ENCODE measurements at places on chromosomes 2 and 18. TPM values are rescaled to one million over a fixed set of nuclear protein-coding genes. Genes with fewer than 3 reads are reported as not detected.

The MYO5B gene
- 5.2 TPM for total RNA-seq

The DSG2 gene
- 34.4 TPM for total RNA-seq

The NXPH2 gene
- not detected for total RNA-seq

The BIRC6 gene
- 57.0 TPM for total RNA-seq

The NFU1 gene
- total RNA-seq: 90.3 TPM

The CENPA gene
- not detected for total RNA-seq

GRCh38 chr18:55316486-55317184 is 271.4 kb downstream of the TCF4 start:
- DNase-seq: no peak

DNA sequence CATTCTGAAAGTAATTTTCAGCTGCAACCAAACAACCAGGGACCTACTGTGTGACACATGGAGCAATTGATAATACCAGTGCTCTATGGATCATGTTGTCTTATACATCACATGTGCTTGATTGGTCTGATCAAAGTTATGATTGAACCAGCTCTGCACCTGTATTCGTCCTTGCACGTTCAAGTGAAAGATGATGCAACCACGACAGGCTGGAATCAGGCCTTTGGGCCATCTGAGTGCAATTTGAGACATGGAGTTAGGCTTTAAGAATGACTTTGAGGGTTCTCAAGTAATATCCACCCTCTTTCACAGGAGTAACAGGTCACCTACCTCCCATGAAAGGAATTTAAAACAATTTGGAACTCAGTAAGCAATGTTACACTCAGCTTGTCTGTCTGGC is 165.2 kb downstream of the SLC8A1 start:
- no peak for DNase-seq

DNA sequence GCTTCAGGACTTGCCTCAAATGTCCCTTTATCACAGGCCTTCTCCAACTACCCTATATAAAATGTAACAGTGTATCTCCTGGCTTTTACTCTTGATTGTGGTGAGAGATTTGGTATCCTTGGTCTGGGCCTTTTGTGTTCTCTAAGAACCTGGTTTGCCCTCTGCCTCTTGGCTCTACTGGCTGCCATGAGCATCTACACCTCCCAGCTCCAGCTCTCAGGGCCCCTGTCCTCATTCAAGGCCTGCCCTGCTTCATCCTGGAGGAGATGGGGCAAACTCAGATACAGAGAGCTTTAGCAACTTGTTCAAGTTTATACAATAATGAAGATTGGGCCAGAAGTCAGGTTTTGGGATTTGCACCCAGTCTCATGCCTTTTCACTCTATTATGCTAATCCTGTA is 45.0 kb downstream of the QPCT start:
- no peak for DNase-seq

DNA sequence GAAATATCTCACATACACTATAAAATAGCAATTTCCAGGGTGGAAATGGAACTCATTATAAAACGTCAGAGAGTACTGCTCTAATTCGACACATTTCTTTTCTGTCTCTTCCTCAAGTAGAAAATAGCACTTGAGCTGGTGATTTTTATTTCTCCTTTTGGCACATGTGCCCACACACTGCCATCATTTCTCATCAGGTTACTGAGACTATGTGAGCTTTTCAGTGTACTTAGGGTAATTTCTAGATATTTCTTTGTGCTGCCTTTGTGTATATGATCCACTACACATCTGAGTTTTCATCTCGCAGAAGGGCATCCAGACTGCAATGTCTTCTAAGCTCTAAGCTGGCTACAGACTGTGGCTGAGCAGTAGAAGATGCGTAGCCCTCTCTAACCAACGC is 62.1 kb upstream of the PGAP1 start:
- no peak for DNase-seq

DNA sequence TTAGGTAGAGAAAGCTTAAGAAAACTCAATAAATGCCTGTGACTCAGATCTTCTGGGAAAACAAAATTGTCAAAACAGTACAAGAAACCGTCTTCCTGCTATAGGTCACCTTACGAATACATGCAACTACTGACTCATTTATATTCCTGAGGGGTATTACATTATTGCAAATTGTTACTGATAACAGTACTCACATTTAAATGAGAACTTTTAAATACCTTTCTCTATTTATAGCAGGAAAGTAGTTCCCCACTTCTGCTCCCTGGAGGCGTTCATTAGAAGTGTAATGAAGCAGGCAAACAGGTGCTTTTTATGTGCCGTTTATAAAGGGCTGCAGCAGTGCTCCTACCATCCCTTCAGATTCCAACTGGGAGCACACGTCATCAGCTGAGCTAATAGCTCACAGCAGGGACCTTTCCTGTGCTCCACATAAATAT is 65.1 kb upstream of the RPRM start:
- no peak for DNase-seq

- no peak for DNase-seq
These were observed 12.7 kb downstream of the ANKRD44 start for GRCh38 chr2:197297772-197298318.

DNA sequence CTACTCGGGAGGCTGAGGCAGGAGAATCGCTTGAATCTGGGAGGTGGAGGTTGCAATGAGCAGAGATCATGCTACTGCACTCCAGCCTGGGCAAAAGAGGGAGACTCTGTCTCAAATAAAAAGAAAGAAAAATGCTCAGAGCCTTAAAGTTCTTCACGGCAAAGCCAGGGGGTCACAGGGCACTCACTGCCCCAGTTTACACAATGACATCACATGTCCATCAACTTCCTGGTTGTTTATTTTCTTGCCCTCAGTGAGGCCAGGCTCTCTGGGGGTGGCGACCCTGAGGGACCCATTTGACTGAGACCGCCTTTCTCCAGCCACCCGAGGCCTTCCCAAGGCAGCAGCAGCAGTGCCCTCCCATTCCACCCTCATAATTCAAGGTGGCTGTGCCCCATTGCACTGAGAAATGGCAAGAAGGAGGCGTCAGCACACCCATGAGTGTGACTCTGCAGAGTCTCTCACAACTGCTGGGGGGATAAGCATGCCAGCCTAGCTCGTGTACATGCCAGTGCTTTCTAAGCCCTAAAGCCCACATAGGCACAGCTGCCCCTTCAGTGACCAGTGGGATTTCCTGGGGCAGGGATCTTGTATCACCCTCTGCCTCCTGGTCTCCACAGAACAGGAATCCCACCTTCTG is 50.0 kb downstream of the SFXN5 start:
- no peak for DNase-seq

GRCh38 chr2:239700686-239701345 is 300.0 kb upstream of the HDAC4 start:
- no peak for DNase-seq

- DNase-seq: no peak
These were observed 572.3 kb downstream of the PLCL1 start for GRCh38 chr2:198376677-198377076.

GRCh38 chr2:196956069-196956468 is 29.6 kb upstream of the PGAP1 start:
- DNase-seq: no peak

- DNase-seq: no peak
These were observed 147.2 kb downstream of the ETAA1 start for GRCh38 chr2:67544286-67544685.

DNA sequence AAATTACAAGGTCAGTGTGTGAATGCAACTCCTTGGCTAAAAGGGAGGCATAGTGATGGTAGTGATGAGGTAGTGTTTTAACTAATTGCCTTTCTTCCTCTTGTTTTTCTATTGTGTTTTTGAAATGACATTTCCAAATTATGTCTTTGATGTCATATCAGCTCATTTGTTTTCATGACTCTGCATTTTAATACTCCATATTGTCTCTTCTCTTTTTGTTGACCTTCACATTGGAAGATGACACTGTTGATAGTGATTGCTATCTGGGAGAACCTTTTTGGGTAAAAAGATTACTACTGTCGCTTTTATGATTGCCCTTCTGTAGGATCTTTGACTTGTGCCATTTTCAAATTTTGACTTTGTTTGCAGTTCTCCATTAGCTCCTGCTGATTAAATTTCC is 3.0 kb downstream of the GIGYF2 start:
- no peak for DNase-seq

- DNase-seq: peak; percentile 49
These were observed 192.5 kb downstream of the SMAD2 start for GRCh38 chr18:47737956-47738355.

GRCh38 chr2:86480105-86480504 is 38.9 kb downstream of the KDM3A start:
- no peak for DNase-seq

- DNase-seq: no peak
These were observed 81.4 kb upstream of the LPIN2 start for GRCh38 chr18:3094338-3094684.

DNA sequence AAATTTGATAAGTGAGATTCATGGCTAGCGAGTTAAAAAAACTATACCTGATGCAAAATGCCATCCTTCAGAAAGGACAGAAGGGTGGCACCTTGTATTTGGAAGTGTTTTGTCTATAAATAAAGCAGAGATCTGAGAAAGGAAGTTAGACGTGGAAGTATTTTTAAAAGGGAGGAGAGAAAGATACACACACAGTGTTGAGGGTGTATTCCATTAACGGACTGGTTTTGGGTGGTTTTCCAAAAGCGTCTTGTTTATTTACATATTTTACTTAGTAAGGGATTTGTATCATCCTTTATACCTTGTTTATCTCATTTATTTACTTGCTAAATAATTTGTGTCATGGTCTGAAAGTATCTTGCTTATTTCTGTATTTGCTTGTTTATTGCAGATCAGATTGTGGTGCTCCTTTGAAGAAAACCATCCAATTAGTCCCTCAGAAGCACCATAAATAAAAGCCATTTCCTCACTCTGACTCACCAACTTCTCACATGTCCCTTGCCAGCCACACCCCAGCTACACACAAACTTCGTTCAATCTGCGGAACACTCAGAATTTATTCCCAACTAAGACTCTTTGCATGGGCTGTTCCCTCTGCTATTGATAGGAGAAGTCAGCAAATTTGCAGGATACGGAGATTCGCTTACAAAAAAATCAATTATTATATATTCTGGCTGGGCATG is 90.8 kb downstream of the FAM124B start:
- DNase-seq: no peak

DNA sequence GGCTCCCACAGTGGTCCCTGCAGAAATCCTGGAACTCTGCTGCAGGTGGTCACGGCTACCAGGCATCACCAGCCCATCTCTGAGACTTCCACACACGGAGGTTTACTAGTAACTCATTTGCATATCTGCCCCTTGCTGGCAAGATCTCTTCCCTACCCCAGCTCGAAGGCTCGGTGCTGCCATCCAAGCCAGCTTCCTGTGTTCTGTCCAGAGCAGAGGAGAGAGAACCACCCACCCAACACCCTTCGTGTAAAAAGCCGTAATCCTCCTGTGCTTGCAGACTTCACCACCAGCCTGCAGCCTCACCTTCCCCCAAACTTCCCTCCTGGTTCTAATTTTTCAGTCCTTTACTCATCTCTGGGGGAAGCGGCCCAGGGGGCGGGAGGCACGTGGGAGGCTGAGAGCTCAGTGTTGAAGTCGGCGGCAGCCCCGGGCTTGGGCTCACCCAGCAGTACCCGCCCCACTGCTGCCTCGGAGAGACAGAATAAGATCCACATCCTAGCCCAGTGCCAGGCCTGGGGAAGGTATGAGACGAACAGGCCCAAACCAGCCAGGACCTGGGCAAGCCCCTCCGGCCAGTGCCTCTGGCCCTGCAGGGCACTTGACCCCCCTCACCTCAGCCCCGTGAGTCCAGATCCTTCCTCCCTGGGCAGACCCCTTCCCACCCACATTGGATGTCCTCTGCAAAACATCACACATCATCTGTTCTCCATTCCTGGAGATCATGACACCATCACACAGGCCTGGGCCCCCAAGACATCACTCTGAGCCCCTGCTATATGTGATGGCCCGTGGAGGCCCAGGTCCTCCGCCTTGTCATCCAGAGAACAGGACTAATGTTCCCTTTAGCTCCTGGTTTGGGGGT is 145.8 kb upstream of the ID2 start:
- peak; percentile 72 for DNase-seq

DNA sequence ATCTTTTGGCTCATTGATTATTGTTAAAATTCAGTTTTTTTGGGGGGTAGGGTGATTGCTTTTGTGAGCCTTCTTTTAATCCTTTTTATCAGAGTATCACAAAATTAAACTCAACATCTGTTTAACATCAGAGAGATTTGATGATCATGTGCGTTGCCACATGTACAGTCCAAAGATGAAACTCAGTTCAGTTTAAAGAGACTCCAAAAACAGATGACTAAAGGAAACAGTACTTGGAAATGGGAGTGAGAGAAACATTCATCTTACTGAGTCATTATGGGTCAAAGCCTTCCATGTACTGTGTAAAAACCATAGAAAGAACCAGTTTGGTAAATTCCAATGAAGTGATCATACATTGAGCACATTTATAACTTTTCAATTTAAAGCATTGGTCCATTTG is 53.0 kb downstream of the LYPD6 start:
- no peak for DNase-seq

GRCh38 chr2:235293061-235293460 is 200.8 kb upstream of the AGAP1 start:
- DNase-seq: no peak

DNA sequence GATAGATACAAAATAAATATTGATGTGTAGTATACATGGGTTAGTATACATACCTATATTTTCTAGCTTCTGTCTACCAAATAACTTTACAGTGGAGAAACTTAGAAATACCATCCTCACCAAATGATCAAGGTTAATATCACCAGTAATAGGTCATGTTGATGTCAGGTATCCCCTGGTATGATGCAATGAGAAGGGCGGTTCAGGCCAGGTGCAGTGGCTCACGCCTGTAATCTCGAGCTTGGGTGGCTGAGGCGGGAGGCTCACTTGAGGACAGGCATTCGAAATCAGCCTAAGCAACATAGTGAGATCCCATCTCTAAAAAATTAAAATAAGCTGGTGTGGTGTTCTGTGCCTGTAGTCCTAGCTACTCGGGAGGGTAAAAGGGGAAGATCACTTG is 38.6 kb downstream of the CIB4 start:
- DNase-seq: no peak
